Hematopoietic multipotent progenitor cell treated with erythropoietin and hydrocortisone succinate and interleukin-3 and kit ligand, for 4 days (in vitro differentiated cells): ENCODE measurements at places on chromosomes 5 and 9.
A peak's percentile ranks its signal among the peaks of the same experiment; 100 is the strongest.

DNA sequence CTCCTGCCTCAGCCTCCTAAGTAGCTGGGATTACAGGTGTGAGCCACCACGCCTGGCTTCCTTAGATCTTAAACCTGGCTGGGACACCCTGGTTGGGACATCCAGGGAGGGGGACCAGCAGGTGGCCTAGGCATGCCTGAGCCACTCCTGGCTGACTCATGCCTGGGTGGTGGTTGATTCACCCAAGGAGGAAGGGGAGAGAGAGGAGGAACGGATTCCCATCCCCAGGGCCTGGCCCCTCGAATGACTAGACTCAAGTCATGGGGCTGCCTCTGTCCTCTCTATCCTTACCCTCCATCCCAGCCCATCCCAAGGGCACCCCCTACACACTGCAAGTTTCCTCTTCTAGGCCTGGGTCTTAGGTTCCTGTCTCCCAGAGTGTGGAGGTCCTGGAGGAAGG, 12.7 kb downstream of the EEIG1 start:
- no peak for DNase-seq

- DNase-seq, result no peak
Measured at GRCh38 chr9:78026416-78026815, 5.2 kb downstream of the GNAQ start.

GRCh38 chr5:123845356-123846100, 333.6 kb downstream of the CSNK1G3 start:
- DNase-seq, result no peak

- DNase-seq, result no peak
Measured at GRCh38 chr5:133226186-133226585, 174.4 kb downstream of the HSPA4 start.

DNA sequence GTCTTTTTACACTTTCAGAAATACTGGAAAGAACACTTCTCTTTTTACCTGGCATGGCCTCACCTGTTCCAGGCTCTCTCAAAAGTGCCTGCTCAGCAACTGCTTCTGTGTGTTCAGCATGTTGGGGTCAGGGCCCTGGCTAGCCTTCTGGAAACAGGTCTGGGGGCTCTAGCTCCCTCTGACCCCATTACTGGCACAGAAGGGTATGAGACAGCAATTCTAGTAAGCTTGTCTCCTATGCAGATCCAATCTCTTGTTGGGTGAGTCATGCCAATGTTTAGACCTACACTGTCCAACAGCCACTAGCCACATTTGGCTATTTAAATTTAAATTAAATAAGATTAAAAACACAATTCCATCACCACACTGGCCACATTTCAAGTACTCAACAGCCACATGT, 80.8 kb downstream of the MAPKAP1 start:
- DNase-seq, result peak; percentile 61

- no peak for DNase-seq
Measured at GRCh38 chr5:160342413-160342941, 27.9 kb downstream of the C1QTNF2 start.

DNA sequence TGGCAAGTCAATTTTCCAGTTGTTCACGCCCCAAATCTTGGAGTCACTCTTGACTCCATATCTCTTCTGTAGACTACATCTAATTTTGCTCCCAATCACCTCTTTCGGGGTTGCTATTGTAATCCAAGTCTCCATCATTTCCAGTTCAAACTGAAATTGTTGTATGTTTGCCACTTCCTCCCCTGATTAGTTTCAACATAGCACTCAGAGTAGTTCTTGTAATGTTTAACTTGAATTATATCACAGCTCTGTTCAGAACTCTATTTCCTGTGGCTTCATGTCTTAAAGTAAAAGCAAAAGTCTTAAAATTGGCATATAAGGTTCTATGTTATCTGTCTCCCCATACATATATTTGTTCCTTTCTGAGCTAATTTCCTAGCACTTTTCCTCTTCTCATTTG, 348.5 kb upstream of the RIOK2 start:
- peak; percentile 22 for DNase-seq

- no peak for DNase-seq
Measured at GRCh38 chr5:34002629-34003328, 5.1 kb downstream of the AMACR start.

GRCh38 chr9:127698985-127699670, 7.7 kb upstream of the CFAP157 start:
- DNase-seq, result peak; percentile 97

DNA sequence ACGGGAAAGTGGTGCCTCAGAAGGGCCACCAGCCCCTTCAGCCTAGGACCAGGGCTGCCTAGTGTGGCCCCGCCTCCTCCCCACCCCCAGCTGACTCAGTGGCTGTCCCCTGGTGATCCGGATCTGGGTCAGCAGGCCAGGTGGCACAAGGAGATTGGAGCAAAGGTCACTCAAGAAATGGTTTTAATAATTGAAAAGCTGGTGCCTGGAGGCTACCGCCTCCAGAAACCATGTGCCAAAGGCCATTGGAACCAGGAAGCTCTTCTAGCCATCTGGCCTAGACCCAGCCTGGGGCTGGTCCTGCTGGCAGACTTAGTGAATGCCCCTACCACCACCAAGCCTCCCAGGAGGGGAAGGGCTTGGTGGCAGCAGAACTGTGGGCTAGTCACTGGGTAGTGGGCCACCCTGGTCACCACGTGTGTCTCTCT, 1.5 kb downstream of the ST6GALNAC4 start:
- DNase-seq, result no peak

GRCh38 chr5:172508471-172509404, 54.4 kb upstream of the SH3PXD2B start:
- DNase-seq, result no peak

GRCh38 chr9:36928670-36929349, 105.3 kb downstream of the PAX5 start:
- DNase-seq, result peak; percentile 46

- DNase-seq, result no peak
Measured at GRCh38 chr9:109014608-109015280, 1.4 kb upstream of the CTNNAL1 start.

DNA sequence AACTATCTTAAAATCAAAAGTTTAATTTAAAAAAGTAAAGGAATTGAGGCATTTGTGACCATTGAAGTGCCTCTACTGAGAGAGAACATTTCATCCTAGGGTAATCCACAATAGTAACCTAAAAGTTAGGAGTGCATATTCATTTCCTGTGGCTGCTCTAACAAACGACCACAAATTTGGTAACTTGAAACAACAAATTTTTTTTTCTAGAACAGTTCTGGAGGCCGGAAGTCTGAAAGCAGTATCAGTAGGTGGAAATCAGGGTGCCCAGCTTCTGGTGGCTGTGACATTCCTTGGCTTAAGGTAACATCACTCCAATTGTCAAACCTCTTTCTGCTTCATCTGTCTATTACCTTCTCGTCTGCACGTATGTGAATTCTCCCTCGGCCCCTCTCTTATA, 67.1 kb upstream of the SSBP2 start:
- DNase-seq, result peak; percentile 83

GRCh38 chr5:115209279-115209678, 39.6 kb upstream of the TRIM36 start:
- DNase-seq, result peak; percentile 90

- no peak for DNase-seq
Measured at GRCh38 chr9:77475641-77476473, 172.3 kb downstream of the GNA14 start.

- DNase-seq, result peak; percentile 28
Measured at GRCh38 chr9:111178331-111179055, 140.2 kb upstream of the LPAR1 start.

DNA sequence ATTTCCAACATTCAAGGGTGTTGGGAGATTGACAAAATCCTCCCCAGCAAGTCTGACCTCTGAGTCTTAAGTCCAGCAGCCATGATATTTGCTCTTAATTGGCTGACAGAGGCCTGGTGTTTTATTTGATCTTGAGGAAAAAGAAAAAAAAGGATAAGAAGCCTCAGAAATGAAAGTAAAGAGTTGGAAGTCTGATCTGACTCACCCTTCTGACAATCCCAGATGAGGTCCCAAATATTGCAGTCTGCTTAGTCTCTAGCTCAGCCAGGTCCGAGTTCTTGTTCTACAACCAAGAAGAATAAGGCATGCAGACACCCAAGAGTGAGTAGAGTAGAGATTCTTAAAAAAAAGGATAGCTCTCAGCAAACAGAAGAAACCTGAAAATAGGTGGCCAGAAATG, 632.5 kb upstream of the ST8SIA4 start:
- no peak for DNase-seq

GRCh38 chr5:24788829-24789514, 144.2 kb upstream of the CDH10 start:
- no peak for DNase-seq

GRCh38 chr5:6943197-6944112, 230.2 kb downstream of the TENT4A start:
- DNase-seq, result no peak

- DNase-seq, result no peak
Measured at GRCh38 chr5:137370096-137371071, 128.7 kb downstream of the SPOCK1 start.

GRCh38 chr9:18362166-18362565, 111.8 kb upstream of the ADAMTSL1 start:
- DNase-seq, result no peak

- DNase-seq, result no peak
Measured at GRCh38 chr5:2021484-2022176, 138.9 kb upstream of the IRX4 start.

DNA sequence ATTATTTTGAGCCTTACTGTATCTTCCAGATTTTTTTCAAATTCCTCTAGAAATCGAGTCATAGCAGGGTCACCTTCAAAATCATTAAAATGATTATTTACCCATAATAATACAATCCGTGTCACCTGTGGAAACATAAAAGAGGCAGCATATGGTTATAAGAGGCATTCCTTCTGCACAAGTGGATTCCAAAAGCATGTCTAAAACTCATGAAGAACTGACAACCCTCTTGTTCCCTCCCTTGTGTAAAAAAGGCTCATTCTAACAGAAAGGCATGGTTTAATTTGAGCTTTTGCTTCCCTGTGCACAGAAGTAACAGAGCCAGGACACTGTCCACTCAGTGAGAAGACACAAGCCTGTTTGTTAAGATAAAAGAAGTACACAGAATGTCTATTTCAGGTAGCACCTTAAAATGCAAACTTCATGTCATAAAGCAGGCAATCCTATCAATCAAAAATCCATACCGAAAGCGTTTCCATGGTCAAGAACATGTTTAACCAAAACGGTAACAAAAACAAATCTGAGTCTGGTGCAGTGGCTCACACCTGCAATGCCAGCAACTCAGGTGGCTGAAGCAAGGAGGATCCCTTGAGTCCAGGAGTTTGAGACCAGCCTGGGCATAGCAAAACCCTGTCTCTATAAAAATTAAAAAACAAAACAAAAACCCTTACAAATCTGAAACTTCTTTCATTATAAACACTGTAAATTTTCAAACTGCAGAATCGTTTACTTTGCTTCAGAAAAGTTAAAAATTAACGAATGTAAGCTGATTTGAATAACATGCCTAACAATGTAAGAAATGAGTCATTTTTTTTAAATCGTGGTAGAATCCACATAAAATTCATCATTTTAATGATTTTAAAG, 139.3 kb downstream of the RAPGEF6 start:
- DNase-seq, result no peak

DNA sequence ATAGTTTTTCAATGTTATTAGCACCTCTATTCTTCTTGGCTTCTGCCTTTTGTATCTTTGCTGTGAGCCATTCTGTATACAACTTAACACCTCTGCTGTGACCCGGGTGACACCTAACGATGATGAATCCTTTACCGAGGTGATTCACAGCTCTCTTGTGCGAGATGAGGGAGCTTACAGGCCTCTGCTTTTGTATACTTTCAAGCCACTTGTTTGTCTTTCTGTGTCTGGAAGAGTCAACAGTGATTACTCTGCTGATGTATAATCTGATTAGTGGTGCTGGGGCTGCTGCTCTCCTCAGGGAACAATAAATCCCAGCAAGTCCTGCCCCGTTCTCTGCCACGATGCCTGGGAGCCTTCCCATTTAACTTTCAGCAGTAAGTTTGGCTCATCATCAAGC, 442.9 kb upstream of the SGCD start:
- DNase-seq, result no peak

DNA sequence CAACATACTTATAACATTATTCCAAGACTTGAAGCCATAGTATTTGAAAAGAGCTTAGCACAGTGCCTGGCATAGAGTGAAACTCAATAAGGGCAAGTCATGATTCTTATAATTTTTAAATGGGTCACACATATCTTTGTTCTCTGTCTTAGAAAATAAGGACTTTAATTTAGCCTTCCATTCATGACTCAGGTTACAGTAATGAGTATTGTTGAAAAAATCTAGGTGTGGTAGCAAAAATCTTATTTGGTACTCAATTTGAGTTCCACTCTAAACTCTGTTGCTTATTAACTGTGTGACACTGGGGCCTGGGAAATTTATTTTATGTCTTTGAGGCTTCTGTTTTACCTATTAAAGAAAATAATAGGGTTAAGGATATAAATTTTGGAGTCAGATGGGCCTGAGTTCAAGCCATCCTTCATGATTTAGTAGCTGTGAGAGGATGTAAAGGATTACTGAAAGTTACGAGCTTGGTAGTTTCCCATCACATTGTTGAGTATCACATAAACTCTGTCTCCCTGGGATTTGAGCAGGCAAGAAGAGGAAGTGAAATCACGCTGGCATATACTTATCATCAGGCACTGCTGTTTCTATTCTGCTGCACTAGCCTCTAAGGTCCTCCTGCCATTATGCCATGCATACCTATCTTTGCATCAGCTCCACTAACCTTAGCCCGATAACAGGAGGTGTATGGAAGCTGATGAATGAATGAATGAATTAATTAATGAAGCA, 1.5 kb downstream of the SPINK9 start:
- DNase-seq, result peak; percentile 7

GRCh38 chr9:135610290-135611141, 28.8 kb downstream of the GLT6D1 start:
- DNase-seq, result no peak

DNA sequence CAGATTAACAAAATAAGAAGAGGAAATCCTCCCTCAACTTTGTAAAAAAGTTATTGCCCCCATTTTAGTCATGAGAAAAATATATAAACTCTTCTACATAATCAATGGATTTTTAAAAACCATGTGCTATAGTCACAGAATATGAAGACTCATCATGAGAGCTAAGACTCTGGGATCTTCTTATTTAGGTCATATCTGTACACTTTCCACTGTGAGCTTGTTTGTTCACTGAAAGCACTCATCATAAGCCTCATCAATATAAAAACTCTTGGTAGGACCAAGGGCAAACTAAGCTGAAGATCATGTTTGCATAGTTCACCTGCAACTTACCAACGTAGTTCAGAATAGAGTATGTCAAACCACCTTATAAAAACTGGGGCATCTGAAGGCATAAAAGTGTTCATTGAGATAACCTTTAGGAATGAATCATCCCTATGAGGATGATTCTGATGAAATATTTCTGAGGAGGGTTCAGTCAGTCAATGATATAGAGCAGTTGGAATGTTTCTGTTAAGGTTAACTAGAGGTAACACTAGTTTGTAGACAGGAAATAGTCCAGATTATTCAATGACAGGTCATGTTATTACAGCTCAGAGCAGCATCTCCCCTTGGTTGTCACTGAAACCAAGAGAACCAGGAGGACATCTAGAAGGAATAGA, 289.9 kb upstream of the SMC2 start:
- no peak for DNase-seq
